ENCODE measurements at places on chromosomes 12 and 14.

- no peak for DNase-seq
These were observed 27.5 kb downstream of the TECPR2 start for GRCh38 chr14:102390064-102390855.

- DNase-seq = peak; percentile 66
These were observed 2.6 kb downstream of the ITPK1 start for GRCh38 chr14:93112891-93113677.

DNA sequence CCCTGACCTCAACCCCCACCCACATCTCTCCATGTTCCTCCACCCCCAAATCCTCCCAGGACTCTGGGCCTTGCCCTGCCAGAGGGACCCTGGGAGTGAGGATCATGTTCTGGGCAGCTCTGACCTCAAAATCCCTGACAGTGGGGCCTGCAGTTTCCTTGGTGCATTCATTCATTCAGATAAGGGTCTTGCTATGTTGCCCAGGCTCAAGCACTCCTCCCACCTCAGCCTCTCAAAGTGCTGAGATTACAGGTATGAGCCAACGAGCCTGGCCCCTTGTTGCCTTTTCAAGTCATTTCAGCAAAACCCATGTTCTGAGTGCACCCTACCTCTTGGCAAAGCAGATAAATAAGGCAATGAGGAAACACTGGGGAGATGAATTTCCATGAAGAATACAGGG is 29.6 kb downstream of the ARL6IP4 start:
- DNase-seq = no peak

DNA sequence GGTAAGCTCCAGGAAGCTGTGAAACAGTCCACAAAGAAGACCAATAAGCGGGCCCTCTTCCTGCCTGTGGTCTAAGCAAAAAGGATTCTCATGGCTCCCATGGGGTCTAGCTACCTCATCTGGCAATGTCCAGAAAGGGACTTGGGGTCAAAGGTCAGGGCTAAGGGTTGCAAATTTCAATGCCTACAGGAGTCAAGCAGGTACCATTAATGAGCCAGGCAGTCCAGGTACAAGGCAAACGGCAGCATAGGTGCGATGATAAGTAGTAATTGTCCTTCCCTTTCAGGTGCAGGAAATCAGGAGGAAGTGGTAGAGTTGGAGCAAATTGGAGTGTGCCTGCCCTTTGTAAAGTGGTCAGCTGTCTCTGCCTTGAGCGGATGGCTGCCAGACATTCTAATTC is 6.4 kb upstream of the LACRT start:
- no peak for DNase-seq

DNA sequence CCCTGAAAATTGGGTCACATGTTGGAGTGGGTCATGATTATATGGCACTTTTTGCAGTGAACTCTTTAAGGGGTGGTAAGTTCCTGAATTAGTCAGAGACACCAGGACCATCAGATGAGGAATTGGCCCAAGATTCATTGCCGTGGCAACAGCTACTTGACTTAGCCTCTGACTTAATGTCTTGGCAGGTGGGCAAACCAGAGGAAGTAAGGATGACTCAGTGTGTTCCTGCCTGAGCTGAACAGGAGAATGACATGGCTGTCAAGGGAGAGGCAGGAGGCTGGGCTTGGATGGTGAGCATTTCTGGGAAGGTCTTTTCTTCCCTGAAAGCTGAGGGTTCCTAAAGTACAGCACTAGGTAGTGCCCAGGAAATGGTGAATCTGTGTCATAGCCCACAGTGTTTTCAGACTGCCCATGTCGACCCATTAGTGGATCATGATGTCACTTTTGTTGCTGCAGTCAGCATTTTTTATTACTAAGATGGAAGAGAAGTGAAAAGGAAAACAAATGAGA is 170.1 kb upstream of the PWP1 start:
- DNase-seq = peak; percentile 22

GRCh38 chr12:89884952-89885351 is 176.3 kb upstream of the ATP2B1 start:
- no peak for DNase-seq

DNA sequence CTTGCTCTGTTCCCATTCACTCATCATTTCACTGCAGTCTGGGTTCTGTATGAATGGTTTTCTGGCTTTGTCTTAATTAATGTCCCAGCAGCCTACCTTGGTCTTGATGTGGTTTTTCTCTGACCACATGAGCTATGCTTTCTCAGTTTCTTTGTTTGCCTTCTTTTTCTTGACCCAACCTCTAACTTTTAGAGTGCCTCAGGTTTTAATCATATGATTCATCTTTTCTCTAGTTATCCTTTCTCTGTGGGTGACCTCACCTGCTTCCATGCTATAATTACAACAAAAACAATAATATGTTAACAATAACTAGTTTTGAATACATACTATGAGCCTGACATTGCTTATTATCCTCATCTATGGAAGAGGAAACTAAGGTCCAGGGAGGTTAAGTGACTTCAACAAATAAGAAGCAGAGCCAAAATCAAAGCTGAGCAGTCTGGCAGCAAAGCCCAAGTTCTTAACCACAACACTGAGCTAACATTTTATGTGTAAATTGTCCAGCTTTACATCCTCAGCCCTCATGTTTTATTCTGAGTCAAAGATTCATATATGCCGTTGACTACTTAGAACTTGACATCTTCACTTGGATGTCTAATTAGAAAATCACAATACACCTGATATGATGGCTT is 4.7 kb upstream of the EPYC start:
- DNase-seq = peak; percentile 86

GRCh38 chr12:2256915-2257314 is 204.1 kb downstream of the CACNA1C start:
- no peak for DNase-seq

All from MM.1S (cell line).